ENCODE measurements at places on chromosomes 6 and 20.

GRCh38 chr20:10306440-10307358, 88.1 kb downstream of the SNAP25 start:
- no peak for DNase-seq

GRCh38 chr20:57964011-57964862, 254.4 kb upstream of the PMEPA1 start:
- DNase-seq, result no peak

GRCh38 chr20:31962761-31963160, 5.2 kb upstream of the XKR7 start:
- DNase-seq, result no peak

- DNase-seq, result no peak
Observed at GRCh38 chr20:48098866-48099265, 313.6 kb upstream of the SULF2 start.

DNA sequence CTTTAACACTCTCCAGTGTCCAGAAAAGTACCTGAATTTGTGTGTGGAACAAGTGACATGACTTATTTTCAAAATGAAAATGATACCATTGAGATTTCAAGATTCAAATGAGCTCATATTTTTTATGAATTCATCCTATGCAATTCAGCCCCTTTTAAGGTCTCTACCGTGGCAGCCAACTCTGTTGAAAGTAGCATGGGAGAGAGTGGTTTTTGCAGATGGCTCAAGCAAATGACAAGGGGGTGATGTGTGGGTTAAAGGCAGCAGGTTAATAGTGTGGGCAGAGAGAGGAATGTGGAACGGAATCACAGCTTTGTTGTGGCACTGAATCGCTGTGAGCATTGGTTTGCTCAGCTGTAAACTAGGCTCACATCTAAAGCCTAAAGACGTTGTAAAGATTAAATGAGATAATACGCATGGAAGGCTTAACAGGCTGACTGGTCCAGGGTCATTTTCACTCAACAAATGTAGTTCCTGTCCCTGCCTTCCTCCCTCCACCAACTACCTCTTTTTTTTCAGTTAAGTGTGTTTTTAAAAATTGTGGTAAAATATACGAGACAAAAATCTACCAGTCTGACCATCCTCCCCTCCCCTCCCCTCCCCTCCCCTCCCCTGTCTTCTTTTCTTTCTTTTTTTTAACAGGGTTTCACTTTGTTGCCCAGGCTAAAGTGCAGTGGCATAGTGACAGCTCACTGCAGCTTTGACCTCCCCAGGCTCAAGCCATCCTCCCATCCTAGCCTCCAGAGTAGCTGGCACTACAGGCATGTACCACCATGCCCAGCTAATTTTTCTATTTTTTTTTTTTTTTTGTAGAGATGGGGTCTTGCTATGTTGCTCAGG, 114.7 kb upstream of the ZNF217 start:
- peak; percentile 66 for DNase-seq

DNA sequence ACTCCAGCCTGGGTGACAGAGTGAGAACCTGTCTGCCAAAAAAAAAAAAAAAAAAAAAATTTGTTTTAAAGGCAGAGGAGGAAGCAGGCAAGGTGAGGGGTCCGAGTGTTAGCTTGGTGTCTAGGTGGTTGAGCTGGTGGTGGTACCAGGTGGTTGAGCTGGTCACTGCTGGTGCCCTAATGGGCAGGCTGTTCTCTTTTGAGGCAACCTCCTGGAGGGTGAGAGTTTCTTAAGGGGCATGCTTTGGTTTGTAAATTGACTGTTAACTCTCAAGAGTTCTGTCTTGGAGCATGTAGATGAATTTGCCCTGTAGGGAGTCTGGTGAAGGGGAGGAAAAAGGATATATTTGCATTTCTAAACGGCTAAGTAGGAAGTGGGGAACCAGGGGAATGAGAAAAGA, 52.7 kb downstream of the BANF2 start:
- no peak for DNase-seq

DNA sequence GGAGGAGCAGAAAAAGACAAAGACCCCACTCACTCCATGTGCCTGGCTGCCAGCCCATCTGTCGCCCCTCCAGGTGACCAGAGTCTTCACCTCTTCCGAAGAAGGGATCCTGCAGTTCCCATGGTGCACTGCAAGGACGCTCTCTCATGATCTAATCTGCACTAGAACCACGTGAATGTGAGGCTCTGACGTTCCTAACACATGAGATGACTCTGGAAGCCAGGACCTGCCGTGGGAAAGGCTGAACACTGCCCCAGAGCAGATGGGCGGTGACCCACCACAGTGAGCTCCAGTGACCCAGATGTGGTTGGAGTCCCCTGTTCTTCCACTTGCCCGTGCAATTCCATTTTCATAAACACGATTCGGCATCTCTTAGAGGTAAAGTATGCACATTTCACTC, 39.6 kb upstream of the PDE10A start:
- DNase-seq, result no peak

GRCh38 chr6:150765067-150765764, 100.3 kb upstream of the MTHFD1L start:
- DNase-seq, result no peak

Measured in GM04504 (cell line).